MV-4-11 (cell line): ENCODE measurements at places on chromosomes 1 and 21.

DNA sequence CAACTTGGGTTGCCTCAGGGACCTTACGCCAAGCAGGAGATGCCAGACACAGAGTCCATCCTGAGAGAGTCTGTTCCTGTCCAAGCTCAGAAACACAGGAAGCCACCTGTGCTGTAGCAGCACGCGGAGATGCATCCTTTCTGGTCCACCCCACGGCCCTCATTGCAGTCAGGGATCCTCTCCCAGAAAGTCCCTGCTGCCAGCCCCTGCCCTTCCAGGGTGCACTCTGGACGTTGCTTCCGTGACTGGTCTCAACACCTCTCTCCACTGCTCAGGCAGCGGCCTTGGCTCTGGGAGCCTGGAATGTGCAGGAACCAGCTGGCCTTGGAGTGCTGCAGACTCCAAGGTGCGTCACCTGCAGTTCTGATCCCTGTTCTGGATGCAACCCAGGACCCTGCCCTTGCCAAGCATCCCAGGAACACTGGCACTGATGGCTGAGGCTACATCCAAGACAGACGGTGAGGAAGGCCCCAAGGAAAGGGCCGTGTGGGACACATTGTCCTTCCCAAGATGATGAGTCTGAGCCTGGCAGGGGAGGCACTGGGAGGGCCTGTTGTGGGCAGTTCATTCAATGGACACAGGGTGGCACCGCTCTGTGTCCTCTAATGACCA lies 21.7 kb upstream of the COL6A1 start:
- DNase-seq: no peak

- DNase-seq: no peak
These were observed 8.8 kb upstream of the ZNF124 start for GRCh38 chr1:247180581-247180980.

- DNase-seq: no peak
These were observed 191.8 kb upstream of the DPYD start for GRCh38 chr1:98112626-98113025.

DNA sequence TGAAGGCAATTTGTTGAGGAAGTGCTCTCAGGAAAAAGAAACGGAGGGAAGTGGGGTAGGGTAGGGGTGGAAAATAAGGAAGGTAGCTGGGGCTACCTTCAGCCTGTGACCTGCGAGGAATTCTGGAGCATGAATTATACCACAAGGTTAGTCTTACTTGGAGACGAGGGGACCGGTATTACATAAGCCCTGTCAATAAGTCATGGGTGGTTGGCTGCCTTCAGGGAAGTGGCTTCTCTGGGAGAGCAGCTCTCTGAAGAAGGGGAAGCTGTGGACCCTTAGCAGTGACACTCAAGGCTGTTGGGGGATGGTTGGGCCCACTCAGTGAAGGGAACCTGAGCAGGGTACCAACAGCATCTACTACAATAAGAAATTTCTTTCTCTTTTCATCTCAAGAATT lies 111.3 kb downstream of the TNFSF18 start:
- DNase-seq: peak; percentile 68

DNA sequence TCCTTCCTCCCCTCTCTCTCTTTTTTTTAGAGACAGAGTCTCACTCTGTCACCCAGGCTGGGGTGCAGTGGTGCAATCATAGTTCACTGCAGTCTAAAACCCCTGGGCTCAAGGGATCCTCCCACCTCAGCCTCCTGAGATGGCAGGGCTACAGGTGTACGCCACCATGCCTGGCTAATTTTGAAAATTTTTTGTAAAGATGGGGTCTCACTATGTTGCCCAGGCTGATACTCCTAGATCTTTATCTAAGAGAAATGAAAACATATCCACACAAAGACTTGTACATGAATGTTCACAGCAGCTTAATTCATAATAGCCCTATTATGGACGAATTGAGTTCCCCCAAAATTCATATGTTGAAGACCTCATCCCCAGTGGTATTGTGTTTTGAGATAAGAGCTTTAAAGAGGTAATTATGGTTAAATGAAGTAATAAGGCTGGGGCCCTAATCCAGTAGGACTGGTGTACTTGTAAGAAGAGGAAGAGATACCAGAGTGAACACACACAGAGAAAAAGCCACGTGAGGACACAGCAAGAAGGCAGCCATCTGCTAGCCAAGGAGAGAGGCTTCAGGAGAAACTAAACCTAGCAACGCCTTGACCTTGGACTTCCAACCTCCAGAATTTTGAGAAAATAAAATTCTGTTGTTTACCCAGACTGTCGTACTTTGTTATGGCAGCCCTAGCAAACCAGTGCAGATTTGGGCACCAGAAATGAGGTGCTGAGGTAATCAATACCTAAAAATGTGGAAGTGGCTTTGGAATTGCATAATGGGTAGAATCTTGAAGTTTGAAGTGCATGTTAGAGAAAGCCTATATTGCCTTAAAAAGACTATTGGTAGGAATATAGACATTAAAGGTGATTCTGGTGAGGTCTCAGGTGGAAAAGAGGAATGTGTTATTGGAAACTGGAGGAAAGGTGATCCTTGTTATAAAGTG lies 13.2 kb downstream of the IFNLR1 start:
- peak; percentile 93 for DNase-seq

DNA sequence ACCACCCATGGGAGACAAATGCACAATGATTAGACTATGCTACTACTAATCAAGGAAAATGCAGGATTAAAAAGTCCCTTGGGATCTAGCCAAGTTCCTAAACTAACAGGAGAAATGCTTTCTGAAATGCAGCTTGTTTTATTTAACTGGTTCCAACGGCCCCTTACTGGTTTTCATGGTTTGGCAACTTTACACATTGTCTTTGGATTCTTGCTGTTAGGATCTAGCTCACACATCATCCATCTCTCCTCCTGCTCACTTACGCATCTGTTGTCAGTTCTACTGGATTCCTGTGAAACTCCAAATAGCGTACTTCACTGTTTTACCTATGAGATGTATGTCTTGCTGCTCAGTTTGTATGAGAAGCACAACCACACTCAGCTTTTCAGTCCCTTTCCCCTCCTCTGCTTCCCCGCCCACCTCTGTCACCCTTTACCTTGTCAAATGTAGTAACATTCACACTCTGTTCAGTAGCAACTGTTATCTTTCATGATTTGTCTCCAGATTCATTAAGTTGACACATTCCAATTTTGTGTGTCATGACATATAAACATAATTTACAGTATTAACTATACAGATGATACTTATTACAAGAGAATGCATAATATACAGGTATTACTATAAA lies 130.1 kb downstream of the SIM2 start:
- DNase-seq: no peak

DNA sequence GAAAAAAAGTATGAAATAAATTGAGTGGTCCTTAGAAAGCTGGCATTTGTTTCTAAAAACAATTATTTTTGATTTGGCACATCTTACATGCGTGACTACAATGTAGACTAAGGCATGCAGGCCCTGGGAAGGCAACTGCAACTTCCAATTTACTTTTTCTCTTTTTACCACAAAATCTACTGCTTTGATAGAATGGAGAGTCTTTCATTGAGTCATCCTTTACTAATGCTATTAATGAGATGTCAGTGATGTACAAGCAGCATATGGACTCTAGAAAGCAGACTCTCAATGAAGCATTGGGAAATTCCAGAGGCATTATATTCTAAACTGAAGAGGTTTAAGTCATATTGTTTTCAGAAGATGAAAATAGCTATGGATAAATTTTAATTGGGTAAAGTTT lies 29.6 kb upstream of the PRRX1 start:
- DNase-seq: no peak

DNA sequence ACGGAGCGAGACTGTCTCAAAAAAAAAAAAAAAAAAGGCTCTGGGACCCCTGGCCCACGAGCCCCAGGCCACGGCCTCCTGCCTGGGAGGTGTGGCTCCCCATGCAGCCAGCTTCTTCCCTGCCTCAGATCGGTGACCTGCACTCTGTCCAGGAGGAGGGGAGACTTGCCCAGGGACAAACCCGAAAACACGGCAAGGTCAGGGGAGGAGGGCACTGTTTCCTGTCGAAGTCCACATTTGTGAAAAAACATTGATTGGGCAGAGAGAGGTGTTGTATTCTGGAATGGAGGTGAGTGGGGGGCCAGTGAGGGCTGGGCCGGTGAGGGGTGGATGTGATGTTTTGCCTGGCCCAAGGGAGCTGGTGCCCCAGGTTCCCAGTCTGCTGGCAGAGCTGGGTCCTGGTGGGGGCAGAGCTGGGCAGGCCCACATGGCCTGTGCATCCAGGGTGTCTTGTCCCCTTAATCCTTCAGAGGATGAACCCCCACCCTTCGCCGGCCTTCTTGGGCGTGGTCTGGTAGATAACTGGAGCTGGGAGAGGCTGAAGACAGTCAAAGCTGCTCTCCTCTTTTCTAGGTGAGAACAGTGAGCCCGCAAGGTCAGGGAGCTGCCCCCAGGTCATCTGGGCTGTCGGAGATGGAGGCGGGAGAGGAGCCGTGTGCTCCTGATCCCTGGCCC lies 12.4 kb upstream of the FAAP20 start:
- DNase-seq: no peak

DNA sequence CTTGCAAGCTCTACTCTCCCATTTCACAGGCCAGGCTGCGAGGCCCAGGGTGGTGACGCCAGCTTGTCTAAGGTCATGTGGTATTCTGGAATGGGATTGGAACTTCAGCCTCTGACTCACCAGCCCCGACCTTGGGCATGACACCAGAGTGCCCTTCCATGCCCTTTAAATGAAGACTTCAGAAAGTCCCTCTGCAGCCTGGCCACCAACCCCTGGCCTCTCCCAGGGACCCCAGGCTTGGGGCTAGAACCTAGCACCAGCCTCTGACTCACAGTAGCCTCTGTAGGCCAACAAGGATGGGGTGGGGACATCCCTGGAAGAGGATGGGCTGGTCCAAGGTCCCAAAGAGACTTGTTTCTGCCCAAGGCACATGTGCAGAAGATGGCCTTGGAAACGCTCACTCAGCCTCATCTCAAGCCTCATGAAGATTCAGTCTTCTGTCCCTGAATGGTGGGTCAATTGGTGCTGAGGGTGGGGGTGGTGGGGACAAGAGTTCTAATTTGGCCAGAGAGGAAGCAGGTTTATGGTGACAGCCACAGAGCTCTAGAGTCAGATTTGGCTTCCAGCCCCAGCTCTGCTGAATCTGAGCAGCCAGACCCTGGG lies 36.1 kb upstream of the RUNX3 start:
- DNase-seq: peak; percentile 20
